ENCODE measurements at places on chromosomes 13 and 19. TPM values are rescaled to one million over a fixed set of nuclear protein-coding genes. Genes with fewer than 3 reads are reported as not detected.

DNA sequence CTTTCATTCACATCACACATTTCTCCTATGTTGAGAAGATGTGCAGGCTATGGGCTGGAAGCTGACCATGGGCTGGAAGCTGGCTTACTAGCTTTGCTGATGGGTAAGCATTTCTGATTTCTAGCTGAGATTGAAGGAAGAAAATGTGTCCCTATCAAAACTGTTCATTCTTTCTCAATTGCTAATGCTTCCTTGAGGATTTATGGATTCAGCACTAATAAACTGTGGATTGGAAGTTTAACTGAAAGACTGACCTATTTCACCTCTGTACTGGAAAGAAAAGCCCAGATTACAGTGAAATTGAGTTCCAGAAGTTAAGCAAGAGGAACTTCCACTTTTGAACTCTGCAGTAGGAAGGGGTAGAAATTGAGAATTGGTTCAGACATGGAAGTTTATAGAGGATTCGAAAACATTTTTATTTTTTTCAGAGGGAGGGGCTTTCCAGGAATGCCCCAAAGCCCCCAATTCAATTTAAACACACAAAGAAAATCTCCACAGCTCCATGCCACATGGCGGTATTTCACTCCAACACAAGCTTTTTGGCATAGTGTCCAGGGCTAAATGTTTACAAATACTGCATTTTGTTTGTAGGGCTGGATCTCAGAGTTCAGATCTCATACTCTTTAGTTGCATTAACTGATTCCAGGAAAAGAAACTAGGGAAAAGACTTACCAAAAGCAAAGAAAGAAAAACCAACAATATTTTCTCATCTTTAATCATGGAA is 61.2 kb upstream of the ARGLU1 start:
- no peak for DNase-seq

DNA sequence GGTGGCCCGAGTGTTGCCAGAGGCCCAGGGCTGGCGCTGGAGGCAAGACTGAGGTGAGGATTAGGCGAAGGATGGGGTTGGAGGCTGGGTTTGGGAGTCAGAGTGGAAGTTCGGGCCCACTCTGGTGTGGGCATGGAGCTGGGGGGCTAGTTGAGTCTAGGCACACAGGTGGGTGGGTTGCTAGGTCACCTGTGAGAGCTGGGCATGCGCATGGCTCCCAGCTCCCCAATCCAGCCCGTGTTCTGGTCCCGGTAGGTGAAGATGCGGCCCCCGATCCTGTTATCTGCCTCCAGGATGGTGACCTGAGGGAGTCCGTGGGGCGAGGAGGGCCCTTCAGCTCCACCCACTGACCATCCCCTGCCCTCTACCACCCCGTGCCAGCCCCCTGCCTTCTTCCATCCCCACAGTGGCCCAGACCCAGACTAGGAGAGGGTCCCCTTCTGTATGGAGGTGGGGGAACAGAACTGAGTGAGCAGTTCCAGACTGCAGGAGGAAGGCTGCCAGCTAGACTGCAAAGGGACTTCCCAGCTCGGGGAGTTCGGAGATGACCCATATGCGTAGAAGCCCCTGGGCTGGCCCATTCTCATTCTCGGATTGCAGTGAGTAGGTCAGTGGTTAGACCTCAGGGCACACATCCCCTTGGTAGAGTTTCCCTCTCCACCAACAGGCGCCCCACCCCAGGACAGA is 1.7 kb downstream of the IL4I1 start:
- DNase-seq, result no peak

GRCh38 chr13:31377946-31378345 is 178.2 kb downstream of the B3GLCT start:
- DNase-seq, result no peak

ATP1A3 gene
- under 0.01 TPM for total RNA-seq

GRCh38 chr13:106911627-106912026 is 343.7 kb upstream of the ARGLU1 start:
- no peak for DNase-seq

GRCh38 chr19:41501854-41502253 is 58.9 kb downstream of the ERICH4 start:
- peak; percentile 40 for DNase-seq

DNA sequence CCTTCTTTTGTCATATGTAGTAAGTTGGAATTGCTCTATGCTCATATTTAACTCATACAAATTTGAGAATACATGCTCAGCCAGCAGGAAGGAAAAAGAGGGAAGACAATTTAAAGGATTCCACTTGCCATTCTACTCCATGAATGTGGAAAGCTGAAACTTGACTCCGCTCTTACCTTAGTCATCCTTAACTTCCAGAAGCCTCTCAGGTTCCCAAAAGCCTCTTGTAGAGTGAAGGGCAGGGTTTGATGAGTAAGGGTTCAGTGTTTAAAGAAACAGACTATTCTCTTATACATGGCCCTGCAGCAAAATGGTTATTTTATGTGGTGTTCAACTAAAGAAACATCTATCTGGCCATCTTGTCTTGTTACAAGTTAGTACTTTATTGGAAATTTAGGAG is 27.1 kb downstream of the FAM124A start:
- no peak for DNase-seq

DNA sequence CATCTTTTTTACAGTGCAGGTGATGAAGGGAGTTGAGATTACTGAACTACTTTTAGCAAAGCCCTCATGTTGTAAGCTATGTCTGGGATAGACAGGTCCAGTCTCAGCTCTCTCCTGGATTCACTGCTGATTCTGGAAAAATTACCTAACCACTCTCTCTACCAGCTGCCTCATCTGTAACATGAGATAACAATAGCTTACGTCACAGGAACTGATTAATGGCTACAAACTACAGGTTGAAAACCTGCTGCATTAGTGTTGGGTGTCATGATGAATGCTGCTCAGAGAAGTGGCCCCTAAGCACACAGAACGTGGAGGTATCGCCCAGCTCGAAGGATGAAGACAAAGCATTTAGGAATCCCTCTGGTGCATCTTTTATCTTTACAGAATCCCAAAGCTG is 277.8 kb downstream of the ABCC4 start:
- peak; percentile 30 for DNase-seq

PRDX2 gene
- total RNA-seq, result 199 TPM

GRCh38 chr13:42544246-42544926 is 29.6 kb upstream of the TNFSF11 start:
- DNase-seq, result no peak

DNA sequence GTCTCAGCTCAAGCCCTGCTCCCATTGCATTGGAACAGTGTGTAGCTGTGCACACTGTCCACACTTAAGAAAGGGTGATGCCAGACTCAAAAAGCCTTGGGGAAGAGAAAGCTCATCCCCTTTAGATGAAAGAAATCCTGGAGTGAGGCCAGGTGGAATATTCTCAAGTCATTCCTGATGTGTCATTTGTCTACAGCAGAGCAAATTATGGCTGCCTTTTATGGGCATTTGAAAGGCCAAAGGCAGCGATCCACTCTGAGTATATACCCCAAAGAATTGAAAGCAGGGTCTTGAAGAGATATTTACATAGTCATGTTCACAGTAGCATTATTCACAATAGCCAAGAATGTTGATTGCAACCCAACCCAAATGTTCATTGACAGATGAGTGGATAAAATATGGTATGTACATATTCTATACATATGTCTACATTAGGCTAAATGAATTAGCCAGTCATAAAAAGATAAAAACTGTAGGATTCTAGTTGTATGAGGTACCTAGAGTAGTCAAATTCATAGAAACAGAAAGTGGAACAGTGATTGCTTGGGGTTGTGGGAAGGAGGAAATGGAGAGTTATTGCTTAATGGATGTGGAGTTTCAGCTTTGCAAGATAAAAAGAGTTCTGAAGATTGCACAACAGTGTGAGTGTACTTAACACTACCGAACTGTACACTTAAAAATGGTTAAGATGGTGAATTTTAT is 214.9 kb downstream of the KCNRG start:
- DNase-seq, result no peak

CACNG8 gene
- total RNA-seq, result 0.13 TPM

ACOD1 gene
- not detected for total RNA-seq

GRCh38 chr19:41706741-41707501 is 1.5 kb upstream of the CEACAM5 start:
- DNase-seq, result no peak

DNA sequence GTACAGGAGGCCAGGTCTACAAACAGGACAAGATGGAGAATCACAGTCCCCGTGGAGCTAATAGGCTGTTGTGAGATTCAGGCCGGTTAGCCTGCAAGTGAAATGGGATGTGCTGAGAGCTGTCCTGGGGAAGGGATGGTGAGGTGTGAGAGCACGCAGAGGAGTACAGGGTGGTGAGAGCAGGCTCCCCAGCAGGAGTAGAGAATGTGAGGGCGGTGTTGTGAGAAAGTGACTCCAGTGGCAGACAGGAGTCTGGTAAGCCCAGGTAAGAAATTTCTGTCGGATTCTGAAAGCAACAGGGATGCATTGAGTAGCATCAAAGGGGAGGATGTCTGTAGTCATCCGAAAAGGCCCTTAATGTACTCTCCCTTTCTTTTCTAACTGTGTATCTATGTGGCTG is 50.7 kb upstream of the GPR183 start:
- no peak for DNase-seq

PALM gene
- total RNA-seq, result 54.0 TPM

ZNF66 gene
- total RNA-seq, result 2.2 TPM

All from dermis microvascular lymphatic vessel endothelial cell (primary cell).